ENCODE measurements at places on chromosomes 3 and 15. TPM values are rescaled to one million over a fixed set of nuclear protein-coding genes. Genes with fewer than 3 reads are reported as not detected.

DNA sequence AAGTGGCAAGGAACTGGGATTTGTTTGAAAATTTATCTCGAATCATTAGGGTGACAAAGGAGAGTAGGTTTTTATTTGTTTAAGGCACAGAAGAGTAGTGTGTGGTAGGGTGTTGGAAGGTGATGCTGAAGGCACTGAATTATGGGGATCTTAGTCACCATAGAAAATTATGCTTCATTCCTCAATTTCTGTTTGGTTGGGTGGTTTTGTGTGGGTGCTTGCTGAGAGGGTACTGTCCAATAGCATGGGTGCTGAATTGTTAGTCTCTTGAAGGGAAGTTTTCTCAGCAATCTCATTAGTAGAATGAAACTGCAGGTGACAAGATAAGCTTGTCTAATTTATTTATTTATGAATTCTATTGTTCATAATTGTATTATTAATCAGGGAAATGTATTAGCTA lies 610.9 kb downstream of the AGBL1 start:
- DNase-seq, result peak; percentile 5

- DNase-seq, result no peak
These were observed 456.3 kb downstream of the GABRG3 start for GRCh38 chr15:27427276-27427675.

DNA sequence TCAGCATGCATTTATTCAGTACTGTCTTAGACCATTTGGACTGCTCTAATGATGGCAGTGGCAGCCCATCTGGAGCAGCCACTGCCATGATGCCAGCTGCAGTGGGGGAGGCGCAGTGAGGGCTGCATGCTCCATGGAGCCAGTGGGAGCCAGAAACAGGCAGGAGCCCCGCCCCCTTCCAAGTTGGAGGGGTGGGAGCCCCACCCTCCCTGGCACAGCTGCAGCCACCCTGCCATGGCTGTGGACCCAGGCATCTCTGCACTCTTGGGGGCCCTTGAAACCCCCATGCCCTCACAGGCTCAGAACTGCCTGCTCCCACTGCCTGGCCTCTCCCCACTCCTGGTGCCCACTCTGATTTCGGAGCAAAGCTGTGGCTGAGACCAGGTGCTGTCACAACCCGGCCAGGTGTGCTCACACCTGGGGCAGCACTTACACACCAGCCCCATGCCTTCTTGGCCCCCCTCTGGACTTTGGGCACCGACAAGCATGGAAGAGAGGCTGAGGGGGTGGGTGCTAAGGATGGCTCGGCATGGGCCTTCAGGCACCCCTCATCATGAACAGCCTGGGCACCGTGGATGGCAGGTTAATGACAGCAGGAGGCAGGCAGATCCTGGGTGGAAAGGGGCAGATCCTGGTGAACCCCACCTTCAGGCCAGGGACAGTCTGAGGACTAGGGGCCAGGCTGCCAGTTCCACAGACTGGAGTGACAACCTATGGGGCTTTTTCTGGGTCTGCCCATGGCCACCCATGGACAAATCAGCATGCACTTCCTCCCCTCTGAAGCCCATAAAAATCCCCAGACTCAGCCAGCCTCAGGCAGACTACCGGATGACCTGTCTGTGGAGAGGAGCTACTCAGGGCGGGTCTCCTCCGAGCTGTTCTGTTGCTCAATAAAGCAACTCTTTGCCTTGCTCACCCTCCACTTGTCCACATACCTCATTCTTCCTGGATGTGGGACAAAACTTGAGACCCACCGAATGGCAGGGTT lies 18.3 kb downstream of the TBC1D21 start:
- no peak for DNase-seq

GRCh38 chr3:30602946-30603345 lies 3.5 kb upstream of the TGFBR2 start:
- DNase-seq, result no peak

- DNase-seq, result peak; percentile 62
These were observed 41.4 kb upstream of the UMPS start for GRCh38 chr3:124688581-124689454.

- no peak for DNase-seq
These were observed 716 bp downstream of the SELENOS start for GRCh38 chr15:101276501-101277037.

DNA sequence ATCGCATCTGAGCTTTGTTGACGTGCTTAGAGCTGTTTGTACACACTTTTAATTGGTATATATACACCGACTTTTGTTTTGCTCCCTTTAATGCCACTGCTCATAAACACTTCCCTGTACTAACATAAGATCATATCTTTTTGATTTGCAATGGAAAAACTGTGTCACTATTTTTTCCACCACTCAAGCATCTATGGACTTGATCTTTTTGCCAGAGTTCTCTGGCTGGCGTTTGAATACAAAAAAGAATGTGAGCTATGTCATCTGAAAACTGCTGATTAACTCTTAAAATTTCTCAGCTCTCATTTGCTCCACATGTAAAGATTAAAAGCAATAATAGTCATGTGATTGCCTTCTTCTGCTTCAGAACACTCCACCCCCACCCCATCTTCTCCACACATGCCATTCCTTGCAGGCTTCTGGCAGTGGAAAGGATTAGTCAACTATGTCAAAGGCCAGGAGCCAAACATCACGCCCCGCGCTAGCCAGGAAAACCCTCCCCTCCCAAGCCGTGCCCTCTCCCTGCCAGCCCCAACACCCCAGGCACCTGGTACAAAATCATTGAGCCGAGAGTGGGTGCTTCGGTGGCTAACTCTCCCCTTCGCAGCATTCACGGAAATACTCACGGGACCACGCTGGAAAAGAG lies 123.4 kb upstream of the MEF2A start:
- no peak for DNase-seq

DNA sequence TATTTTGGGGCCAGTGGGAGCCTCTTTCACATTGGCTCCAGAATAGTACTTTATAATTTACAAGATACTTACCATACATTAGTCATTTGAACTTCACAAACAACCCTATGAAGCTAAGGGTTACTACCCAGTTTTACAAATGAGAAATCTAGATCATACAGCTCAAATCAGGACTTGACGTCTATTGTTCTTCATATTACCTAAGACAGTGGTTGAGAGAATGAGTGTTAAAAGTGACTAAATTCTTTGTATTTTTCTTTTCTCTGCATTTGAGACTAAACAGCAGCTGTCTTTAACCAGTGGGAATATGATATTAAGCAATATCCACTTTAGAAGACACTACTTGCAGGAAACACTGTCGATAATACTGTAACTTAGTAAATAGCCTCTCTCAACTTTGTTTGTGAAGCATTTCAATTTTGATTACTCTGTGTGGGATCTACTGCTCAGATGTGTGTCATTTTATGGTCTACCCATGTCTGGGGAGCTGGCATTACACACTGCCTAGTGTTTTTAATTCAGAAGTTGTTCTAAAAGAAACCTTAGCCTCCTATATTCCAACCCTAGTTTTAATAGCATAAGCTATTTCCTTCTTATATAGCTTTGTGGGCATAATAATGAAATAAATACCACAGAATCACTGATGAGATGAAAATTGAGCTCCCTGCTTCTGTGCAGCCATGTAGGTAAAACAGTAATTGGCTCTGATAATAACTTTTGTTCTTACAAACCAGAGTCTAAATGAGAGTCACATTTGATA lies 45.9 kb downstream of the IQCH start:
- no peak for DNase-seq

GRCh38 chr3:183991403-183991802 lies 26.3 kb downstream of the ABCC5 start:
- DNase-seq, result no peak

GRCh38 chr3:2978977-2979732 lies 131.0 kb downstream of the IL5RA start:
- no peak for DNase-seq

DNA sequence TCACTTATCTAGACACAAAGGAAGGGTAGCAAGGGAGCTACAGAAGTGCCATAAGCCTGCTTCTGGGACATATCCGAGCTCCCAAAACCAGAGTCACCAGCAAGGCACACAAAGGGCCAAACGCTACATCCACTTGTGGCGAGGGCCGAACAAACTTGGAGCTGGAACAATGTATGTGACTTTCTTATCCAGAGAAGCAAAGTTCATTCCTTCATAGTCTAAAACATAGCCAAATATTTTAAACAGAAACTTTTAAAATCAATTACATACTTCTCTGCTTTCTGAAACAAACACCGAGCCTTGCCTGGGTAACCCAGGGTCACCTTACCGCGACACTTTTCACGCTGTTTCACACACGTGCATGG lies 15.9 kb downstream of the ZXDC start:
- no peak for DNase-seq

- peak; percentile 8 for DNase-seq
These were observed 149.7 kb downstream of the RBMS3 start for GRCh38 chr3:29430558-29430971.

- DNase-seq, result no peak
These were observed 48.1 kb upstream of the FRMD4B start for GRCh38 chr3:69433969-69434325.

- DNase-seq, result no peak
These were observed 323.9 kb upstream of the GBE1 start for GRCh38 chr3:82085356-82085755.

- no peak for DNase-seq
These were observed 542.6 kb downstream of the ZBBX start for GRCh38 chr3:166837535-166837934.

DNA sequence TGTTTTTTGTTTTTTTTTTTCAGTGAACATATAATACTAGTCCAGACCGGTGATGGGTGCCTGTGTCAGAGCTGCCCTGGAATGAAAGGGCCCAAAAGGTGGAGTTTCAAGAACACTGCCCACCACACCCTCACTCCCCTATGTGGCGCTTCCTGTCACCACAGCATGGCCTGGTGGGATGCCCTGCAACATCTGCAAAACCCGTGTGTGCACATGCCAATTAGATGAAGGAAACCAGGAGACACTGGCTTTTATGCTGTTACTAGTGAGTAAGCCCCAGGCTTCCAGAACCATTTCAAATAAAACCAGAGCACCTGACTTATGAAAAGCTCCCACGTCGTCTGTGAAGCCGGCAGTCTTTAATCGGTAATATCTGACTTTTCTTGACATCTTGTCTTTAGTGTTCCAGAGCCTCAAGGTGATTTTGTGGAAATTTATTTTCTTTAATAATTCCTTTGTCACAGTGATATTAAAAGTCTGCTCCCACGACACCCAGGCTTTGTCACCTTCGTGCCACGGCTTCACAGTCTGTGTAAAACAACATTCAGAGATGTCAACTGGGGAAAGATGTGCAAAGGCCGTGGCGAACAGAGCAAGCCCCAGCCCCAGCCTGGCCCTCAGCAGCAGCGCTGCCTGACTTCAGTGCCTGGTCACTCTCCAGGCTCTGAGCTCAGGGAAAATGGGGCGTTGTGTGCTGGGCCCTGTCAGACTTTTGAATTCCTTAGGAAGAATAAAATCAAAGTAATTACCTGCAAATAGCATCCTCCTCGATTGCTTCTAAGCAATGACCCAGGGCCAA lies 6.4 kb downstream of the CFAP92 start:
- no peak for DNase-seq

DNA sequence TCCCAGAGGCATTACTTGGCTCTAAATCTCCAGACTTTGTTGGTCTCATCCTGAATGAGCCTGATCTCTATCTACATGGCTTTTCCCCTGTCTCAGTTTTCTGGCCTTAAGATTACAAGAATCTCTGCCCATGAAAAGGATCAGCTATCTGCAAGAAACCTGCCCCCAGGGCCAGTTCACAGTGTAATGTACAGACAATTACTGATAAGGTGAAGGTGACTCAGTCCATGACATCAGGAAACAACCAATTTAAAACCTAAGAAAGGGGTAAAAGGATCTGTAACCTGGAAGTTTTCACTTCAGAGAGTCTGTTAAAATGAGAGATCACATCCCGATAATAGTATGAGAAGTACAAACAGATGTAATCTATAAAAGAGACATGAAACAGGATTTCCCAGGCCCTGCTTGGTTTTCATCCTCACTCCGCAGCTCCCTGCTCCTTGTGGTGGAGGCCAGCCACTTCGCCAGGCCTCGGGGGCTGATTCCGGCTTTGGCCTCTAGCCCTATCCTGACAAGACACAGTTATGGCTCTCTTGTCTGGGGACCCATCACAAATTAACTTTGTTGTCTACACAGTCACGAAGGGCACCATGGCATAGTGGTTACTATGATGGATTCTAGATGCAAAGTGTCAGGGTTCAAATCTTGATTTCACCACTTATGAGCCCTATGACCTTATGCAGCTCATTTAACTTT lies 136.9 kb downstream of the THSD4 start:
- DNase-seq, result no peak

- no peak for DNase-seq
These were observed 289.1 kb upstream of the CFAP20DC start for GRCh38 chr3:59338934-59339333.

- no peak for DNase-seq
These were observed 39.3 kb upstream of the PRICKLE2 start for GRCh38 chr3:64264501-64265109.

- no peak for DNase-seq
These were observed 40.7 kb downstream of the FSTL1 start for GRCh38 chr3:120410116-120410515.

- DNase-seq, result no peak
These were observed 10.3 kb upstream of the CDV3 start for GRCh38 chr3:133563186-133563591.

DNA sequence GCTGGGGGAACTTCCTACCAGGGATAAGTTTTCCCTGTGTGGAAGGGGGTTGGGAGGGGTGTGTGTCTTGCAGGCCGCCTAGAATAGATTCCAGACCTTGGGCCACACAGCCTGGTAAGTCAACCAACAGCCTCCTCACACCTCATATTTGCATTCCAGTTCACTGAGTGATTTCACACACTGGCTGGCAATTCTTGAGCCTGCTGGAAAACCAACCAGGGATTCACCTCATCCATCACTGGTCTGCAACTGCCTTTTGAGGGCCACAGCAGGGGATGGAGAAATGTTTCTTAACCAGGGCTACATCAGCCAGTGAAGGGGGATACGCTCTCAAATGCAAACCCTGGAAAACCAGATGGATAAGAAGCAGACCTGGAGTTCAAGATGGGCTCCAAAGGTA lies 2.0 kb downstream of the FSTL1 start:
- no peak for DNase-seq

GRCh38 chr3:172404237-172404962 lies 43.9 kb downstream of the GHSR start:
- no peak for DNase-seq

DNA sequence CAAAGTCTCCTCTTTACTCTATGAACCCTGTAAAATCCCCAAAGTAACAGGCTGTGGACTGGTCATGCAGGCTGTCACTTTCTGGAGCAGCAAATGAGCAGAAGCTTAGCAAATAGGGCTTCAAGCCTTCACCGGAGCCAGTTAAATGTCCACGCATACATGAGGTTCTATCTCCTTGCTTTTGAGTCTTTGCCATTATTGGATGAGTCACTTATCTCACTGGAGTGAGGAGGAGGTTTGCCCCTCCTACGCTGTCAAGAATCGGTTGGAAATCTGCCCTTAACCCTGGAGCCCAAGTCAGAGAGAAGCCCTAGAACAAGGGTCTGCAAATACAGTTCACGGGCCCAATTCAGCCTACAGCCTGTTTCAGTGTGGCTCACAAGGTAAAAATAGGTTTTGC lies 126.1 kb upstream of the CTNNB1 start:
- no peak for DNase-seq

KBTBD12 gene
- polyA plus RNA-seq, result 1.6 TPM

PTX3 gene
- polyA plus RNA-seq, result 3.9 TPM
